ENCODE measurements at places on chromosomes 7 and 10. TPM values are rescaled to one million over a fixed set of nuclear protein-coding genes. Genes with fewer than 3 reads are reported as not detected.

The TMEM196 gene
- not detected for total RNA-seq

The CFAP46 gene
- 1.4 TPM for total RNA-seq

The GNAI1 gene
- 55.1 TPM for total RNA-seq

The RAB19 gene
- total RNA-seq: not detected

The HOXA5 gene
- 0.98 TPM for total RNA-seq

The PDK4 gene
- 0.07 TPM for total RNA-seq

The PLPP4 gene
- total RNA-seq: 11.7 TPM

The GLI3 gene
- total RNA-seq: 2.5 TPM

The IL2RA gene
- not detected for total RNA-seq

The PPP1R3A gene
- not detected for total RNA-seq

The FAM25G gene
- total RNA-seq: not detected

The AGAP9 gene
- total RNA-seq: 4.5 TPM

The GDF10 gene
- total RNA-seq: not detected

The ZNF239 gene
- 3.5 TPM for total RNA-seq

The CLCN1 gene
- not detected for total RNA-seq

The GDF2 gene
- total RNA-seq: not detected

The SPDYE8 gene
- not detected for total RNA-seq

The TMEM26 gene
- total RNA-seq: not detected

The AGR3 gene
- not detected for total RNA-seq

The UCN3 gene
- total RNA-seq: not detected

The PRXL2A gene
- 28.0 TPM for total RNA-seq

The OR2A1 gene
- total RNA-seq: not detected

The PLAC9 gene
- not detected for total RNA-seq

The SFTPD gene
- not detected for total RNA-seq

The PRSS37 gene
- total RNA-seq: not detected

The PTPRN2 gene
- total RNA-seq: 2.2 TPM

The H2BK1 gene
- not detected for total RNA-seq

The DBF4 gene
- total RNA-seq: 89.3 TPM

The SYNPO2L gene
- total RNA-seq: 0.14 TPM

The CALY gene
- not detected for total RNA-seq

The ANK3 gene
- total RNA-seq: 8.4 TPM

The NEBL gene
- 1.6 TPM for total RNA-seq

The VSTM4 gene
- total RNA-seq: 2.6 TPM

The STYXL1 gene
- 52.3 TPM for total RNA-seq

The UTF1 gene
- not detected for total RNA-seq

The P4HA1 gene
- total RNA-seq: 95.5 TPM
